Hindlimb muscle (tissue), 1 donor: ENCODE measurements at places on chromosomes 3 and 15. TPM values are rescaled to one million over a fixed set of nuclear protein-coding genes. Genes with fewer than 3 reads are reported as not detected.

NMNAT3 gene
- 4.0 TPM for polyA plus RNA-seq

GRCh38 chr3:148990236-148990635 is 1.1 kb upstream of the GYG1 start:
- DNase-seq = no peak

- no peak for DNase-seq
Observed at GRCh38 chr3:117450026-117450425, 740.4 kb downstream of the TUSC7 start.

C3orf85 gene
- not detected for polyA plus RNA-seq

LRRC49 gene
- polyA plus RNA-seq = 5.9 TPM

DNA sequence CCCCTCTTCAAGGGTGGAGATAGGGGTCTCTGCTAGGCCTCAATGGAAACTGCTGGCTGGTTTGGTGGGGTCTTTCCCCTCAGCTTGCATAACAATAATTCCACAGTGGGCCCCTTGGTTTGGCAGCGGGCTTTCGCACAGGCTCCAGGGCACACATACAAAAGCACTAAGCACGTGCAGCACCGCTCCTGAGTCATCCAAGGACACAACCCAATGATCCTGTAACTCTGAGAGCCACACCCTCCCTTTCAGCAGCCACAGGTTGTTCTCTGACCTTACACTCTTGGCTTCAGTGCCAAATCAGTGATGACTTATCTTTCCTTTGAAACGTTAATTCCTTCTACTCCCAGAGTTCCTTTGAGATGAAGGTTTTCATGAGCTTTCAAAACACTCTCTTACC is 41.7 kb downstream of the DAPK2 start:
- no peak for DNase-seq

DNA sequence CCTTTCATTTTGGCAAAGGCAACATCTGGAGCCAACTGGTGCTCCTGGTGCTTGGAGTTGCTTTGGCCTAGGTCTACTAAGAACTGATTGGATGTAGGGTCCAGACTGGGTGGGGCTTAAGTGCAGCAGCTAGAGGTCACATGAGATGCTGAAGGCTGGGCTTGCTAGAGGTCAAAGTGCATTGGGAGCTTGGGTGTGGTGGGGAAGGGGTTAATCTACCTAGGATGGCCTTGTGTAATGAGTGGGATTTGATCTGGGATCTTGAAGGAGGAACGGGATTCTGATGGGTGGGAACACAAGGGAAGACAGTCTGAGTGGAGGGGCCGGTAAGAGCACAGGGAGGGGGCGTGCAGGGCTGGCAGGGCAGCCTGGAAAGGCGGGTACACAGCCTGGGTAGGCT is 125.5 kb downstream of the RAB11A start:
- DNase-seq = no peak

CYP8B1 gene
- polyA plus RNA-seq = 0.05 TPM

DNA sequence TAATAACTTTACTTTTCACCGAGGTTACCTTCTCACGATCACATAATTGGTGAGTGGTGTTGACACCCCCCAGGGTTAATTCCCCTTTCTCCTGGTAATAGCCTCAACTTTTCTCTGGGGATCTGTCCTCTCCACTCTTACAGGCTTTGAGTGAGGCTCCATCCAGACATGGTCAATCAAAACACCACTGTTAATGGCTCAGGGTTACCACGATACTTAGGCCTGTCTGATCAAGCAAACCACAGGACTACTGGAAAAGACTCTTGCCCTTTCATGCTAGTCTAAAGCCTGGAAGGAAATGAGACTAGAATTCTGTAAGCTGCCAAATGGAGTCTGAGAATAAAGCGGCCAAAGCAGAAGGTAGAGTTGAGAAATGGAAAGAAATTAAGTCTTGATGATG is 56.5 kb upstream of the STT3B start:
- DNase-seq = no peak

DNA sequence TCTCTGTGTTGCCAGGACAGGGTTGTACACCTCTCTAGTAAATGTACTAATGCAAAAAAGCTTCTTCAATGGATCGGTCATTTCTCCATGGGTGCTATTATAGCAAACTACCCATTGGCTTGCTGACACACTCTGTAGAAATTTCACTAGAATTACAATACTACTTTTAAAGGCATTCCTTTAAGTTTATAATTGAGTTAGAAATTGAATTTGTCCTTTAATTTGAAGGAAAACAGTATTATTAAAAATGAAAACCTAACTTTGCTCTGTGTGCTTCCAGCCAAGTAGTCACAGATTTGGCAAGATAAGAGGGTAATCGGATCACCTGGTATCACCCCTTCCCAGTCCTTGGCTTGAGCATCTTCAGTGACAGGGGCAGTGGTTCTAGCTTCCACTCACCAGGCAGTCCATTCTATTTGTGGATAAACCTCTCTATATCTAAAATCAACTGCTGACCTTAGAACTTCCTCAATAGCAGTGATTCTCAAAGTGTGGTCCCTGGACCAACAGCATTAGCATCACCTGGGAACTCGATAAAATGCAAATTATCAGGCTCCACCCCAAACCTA is 93.2 kb downstream of the GHSR start:
- no peak for DNase-seq

NME9 gene
- polyA plus RNA-seq = 0.86 TPM

DNA sequence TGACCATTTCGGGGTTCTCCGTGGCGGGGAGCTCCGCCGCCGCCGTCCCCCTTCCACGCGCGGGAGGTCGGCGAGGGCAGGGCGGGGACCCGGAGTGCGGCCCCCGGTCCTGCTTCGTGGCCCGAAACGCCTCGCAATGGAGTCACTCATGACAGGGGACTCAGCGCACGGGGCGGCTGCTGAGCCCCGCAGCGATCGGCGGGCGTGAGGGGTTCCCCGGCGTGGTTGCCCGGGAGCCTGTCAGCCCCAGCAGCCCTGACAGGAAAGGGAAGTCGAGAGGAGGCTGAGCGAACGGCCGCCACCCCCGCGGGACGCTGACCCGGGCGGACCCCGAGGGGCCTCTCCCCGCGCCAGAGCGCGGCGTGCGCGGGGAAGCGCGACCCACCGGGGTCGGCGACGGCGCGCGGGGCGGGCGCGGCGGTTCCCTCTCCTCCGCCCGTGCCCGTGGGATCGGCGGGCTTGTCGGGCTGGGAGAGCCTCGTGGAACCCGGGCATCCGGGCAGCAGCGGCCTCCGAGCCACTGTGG is 564 bp upstream of the PIGZ start:
- peak; percentile 19 for DNase-seq
